Right atrium auricular region (tissue), 2 donors: ENCODE measurements at places on chromosomes 13 and 19. TPM values are rescaled to one million over a fixed set of nuclear protein-coding genes. Genes with fewer than 3 reads are reported as not detected.

DNA sequence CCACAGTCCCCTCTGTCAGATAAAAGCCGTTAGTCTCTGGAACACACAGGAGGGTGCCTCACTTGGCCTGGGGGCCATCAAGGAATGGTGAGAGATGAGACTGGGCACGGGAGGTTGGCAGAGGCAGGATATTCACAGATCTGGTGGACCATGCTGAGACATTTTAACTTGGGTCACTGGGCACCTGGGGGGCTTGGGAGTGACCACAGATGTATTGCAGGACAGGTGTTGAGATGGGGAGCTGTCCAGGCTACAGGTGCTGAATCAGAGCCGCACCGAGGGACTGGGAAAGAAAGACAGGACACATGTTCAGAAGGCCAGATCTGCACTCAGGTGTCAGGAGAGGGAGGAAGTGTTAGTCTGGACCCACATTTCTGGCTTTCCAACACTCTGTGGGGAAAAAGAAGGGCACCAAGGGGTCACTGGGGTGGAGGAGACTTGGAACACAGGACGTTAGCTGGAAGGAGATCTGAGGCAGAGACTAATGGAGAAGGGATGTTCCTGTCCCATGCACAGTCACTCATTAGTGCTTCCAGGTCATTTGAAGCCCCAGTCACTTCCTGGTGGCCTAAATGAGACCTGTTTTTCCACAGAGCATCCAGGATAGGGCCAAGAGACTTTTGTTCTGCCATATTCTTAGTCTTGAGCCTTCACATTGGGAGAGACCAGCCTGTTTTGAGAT, 56.1 kb downstream of the CHST8 start:
- DNase-seq: no peak

DNA sequence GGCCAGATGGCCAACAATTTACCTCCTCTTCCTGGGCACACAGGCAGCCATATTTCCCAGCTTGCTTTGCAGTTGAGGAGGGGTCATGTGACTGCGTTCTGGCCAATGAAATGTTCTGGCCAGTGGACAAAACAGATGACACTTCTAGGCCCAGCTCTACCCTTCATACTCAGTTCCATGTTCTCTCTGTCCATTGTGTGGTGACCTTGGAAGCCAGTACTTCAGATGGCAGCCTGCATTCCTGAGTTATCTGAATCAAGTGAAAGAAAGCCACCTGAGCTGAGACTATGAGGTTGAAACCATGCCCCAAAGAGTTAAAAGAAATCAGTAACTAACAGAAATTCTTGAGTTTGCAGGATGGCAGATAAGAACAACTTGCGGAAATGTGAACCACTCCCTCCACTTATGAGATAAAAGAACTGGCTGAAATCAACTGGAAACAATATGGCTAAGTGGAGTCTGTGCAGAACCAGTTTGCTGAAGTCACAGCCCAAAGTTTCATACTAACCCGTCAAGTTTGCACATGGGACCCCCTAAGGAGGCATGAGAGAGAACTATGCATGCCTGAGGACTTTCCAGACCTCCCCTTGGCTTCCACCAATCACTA, 8.1 kb downstream of the FAM187B start:
- DNase-seq: no peak

DNA sequence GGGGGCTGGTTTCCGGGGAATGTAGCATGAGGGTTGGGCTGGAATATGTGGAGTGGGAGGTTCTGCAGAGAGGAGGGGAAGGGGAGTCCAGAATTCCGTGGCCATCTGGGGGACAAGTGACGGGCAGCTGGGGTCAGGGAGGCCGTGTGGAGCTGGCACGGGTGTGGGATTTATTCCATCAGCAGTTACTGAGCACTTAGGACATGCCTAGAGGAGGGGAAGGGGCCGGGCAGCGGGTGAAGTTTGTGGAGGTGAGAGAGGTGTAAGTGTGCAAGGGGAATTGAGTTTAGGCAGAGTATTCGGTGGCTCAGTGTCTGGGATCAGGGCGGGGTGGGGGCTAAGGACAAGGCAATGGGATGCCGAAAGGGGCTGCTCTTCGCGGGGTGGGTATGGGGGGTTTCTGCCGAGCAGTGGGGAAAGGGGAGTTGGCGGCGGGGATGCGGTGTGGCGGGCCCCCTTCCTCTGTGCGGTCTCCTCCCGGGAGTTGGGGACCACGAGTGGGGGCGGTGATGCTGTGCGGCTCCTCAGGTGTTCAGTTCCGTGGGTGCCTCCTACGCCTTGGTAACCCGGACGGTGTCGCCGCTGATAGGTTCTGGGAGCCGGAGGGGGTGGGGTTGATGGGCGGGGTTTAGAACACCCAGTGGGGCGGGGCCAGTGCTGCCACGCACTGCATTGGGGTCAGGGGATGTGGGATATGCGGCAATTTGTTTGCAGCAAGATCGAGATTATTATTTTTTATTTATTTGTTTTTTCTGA, 5.4 kb downstream of the CCDC61 start:
- no peak for DNase-seq

CCNA1 gene
- not detected for total RNA-seq

GRCh38 chr19:45667620-45668341, at the start of gene GIPR:
Gene GIPR, plus strand, starts transcription at chr19:45668221. Its CDS starts 1,300 bp downstream, at chr19:45669521.
- peak; percentile 61 for DNase-seq

GRCh38 chr13:46389457-46390451, 2.7 kb upstream of the RUBCNL start:
- DNase-seq: no peak

DNA sequence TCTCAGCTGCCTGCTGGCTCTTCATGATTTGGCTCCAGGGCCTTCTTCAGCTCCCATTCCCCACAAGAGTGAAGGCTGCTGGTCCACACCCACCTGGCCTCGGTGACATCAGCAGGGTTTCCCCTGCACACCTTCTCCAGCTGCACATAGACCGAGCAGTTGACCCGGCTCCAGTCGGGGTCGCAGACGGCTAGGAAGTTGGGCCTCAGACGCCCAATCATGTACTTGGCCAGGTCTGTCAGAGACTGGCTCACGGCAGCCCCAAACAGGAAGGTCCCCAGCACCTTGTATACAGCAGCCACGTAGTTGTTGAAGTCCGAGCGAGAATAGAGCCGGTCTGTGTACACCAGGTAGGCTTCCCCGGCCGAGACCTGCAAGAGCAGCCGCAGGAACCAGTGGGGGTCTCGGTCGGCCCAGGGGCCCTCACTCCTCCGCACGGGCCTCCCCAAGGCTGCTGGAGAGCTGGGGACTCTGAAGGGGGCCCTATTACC, 3.8 kb downstream of the PLPP2 start:
- no peak for DNase-seq

GRCh38 chr13:98275681-98276171, 98.7 kb upstream of the RNF113B start:
- no peak for DNase-seq

ADGRL1 gene
- total RNA-seq: 31.2 TPM

GRCh38 chr13:40878823-40879222, 89.4 kb downstream of the SLC25A15 start:
- no peak for DNase-seq

DNA sequence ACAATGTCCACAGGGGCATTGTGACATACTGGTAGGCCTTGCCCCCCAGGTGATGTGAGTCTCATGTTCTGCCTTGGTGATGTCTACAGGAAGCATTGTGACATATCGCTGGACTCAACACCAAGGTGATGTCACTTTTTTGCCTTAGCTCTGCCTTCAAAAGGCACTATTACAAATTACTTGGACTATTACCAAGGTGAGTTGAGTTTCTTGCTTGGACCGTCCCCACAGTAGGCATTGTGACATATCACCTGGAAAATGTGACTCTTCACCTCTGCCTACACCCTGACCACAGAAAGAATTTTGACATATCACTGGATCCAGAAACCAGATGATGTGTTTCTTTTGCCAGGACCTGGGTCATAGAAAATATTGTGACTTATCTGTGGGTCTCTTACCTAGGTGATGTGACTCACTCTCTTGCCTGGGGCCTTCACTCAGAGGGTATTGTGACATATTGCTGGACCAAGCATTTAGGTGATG, 60.6 kb upstream of the ZNF724 start:
- DNase-seq: no peak

GRCh38 chr13:105202354-105202753, 1333.1 kb downstream of the EFNB2 start:
- no peak for DNase-seq

DNA sequence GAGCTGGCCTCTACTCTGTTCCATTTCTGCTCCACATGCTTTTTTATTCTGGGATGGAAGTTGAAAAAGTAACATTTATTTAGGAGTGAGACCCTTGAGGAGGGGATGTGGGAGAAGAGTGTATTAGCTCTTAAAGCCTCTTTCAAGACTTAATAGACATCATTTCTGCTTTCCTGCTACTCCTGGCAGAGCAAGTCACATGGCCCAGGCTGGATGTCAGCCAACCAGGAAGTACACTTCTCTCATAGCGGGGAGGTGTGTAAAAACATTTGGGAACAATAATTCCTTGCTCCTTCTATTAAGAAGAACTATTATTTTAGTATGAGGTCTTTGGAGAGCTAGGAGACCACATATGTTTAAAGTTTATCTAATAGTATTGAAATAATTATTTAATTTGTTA, 40.6 kb upstream of the FAM216B start:
- DNase-seq: no peak

DNA sequence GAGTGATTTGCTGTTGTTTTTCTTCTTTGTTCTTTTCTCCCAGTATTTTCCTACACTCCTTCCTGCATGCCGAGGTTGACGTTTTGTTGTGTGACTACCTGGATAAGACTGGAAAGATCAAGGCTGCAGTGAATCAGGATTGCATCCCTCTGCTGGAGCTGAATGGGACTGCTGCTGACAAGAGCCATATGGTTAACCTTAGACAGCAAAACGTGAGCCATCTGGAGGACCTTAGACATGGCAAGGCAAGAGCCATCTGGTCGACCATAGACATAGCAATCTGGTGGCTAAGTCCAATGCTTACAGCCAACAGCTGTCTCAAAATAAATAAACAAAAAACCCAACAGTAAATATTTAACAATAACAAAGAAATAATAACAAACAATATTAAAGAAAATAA, 42.6 kb upstream of the ZNF91 start:
- DNase-seq: no peak

GRCh38 chr19:31578326-31578725, 229.1 kb upstream of the TSHZ3 start:
- peak; percentile 48 for DNase-seq

DNA sequence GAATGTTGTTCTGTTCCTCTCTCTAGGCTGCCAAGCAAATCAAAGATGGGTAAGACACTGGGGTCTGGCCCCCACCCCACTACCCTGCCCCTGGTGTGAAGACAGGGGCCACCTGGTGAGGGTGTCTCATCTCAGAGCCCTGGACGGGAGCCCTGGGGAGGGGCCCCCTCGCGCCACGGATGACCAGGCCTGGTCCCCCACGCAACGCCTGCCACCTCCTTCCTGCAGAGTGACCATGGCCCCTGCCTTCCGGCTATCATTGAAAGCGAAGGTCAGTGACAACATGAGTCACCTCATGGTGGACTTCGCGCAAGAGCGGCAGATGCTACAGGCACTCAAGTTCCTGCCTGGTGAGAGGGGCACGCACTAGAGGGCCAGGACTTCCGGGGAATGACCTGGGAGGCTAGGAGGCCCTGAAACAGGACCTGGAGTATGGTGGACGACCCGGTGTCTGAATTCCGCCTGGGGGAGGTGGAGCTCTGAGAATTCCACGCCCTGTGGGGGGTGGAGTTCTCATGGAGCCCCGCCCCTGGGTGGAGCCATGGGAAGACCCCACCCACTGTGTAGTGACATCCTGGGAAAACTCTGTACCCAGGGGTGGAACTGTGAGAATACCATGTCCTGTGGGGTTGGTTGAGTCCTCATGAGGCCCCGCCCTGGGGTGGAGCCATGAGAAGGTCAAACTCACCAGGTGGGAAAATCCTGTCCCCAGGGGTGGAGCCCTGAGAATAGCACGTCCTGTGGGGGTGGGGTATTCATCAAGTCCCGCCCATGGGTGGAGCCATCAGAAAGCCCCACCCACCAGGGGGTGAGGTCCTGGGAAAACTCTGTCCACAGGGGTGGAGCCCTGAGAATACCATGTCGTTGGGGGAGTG, 6.1 kb downstream of the FSD1 start:
- no peak for DNase-seq

LIPE gene
- total RNA-seq: 36.5 TPM

GRCh38 chr19:31518216-31519020, 169.2 kb upstream of the TSHZ3 start:
- peak; percentile 13 for DNase-seq
